A549 treated with CpdA at 1 μM for 4 hours (cell line): ENCODE measurements at places on chromosomes 12 and 14. TPM values are rescaled to one million over a fixed set of nuclear protein-coding genes. Genes with fewer than 3 reads are reported as not detected.

The JDP2 gene
- total RNA-seq = 15.7 to 25.3 TPM (median 22.0 TPM) in 5 replicates

The OR4E2 gene
- total RNA-seq = not detected in 5 replicates

The C1R gene
- 24.3 to 43.4 TPM (median 26.6 TPM) in 5 replicates for total RNA-seq

The SAMD15 gene
- total RNA-seq = 1.6 to 3.0 TPM (median 2.2 TPM) in 5 replicates

The SMOC1 gene
- 15.6 to 24.6 TPM (median 21.7 TPM) in 5 replicates for total RNA-seq

The CATSPERB gene
- total RNA-seq = not detected in 5 replicates

The PLEKHG7 gene
- total RNA-seq = 0.02 TPM in 1 of 5 replicates, not detected in the others

The DNAI7 gene
- total RNA-seq = 0.07 to 0.36 TPM (median 0.15 TPM) in 5 replicates

The IL26 gene
- not detected in 5 replicates for total RNA-seq

The LRRC10 gene
- total RNA-seq = not detected in 5 replicates

The ADAMTS20 gene
- not detected in 5 replicates for total RNA-seq

The KLRK1 gene
- total RNA-seq = not detected in 5 replicates

The DUSP6 gene
- total RNA-seq = 7.6 to 8.2 TPM (median 7.8 TPM) in 5 replicates
